ENCODE measurements at places on chromosomes 1 and 21.

GRCh38 chr21:27954543-27955165 lies 987.8 kb upstream of the ADAMTS5 start:
- DNase-seq, result no peak

GRCh38 chr1:184199438-184200085 lies 148.0 kb downstream of the TSEN15 start:
- no peak for DNase-seq

GRCh38 chr1:204991342-204991844 lies 51.6 kb upstream of the CNTN2 start:
- DNase-seq, result no peak

- peak; percentile 96 for DNase-seq
Observed at GRCh38 chr1:201714542-201715329, 114.2 kb upstream of the IPO9 start.

DNA sequence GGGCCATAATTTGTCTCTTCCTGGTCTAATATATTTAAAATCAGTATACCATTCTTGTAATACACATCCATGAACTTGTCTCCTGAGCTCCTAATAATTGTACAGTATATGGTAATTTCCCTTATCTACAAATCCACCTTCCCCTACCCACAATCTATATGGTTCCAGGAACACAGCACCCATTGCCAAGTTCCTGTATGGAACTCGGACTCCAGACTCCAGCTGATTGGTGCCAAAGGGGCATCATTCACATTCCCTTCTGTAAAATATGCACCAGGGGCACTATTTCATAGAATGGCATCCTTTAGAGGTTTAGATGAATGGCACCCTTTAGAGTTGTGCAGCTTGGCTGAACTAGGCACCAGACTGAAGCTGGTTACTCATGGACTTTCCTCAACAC lies 58.8 kb upstream of the ZSWIM5 start:
- no peak for DNase-seq

DNA sequence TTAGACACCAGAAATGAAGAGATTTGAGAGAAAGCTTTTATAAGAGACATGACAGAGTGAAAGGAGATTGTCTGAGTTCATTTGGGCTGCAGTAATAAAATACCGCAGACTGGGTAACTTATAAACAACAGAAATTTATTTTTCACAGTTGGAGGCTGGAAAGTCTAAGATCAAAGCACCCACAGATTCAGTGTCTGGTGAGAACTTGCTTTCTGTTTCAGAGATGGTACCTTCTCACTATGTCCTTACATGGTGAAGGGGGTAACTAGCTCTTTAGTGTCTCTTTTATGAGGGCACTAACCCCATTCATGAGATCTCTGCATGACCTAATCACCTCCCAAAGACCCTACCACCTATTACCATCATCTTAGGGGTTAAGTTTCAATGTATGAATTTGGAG lies 30.9 kb upstream of the FCRL4 start:
- DNase-seq, result no peak

- no peak for DNase-seq
Observed at GRCh38 chr1:53896635-53897229, 2.7 kb downstream of the DIO1 start.

Measured in urothelium cell line (cell line).